ENCODE measurements at places on chromosomes 5 and 9. TPM values are rescaled to one million over a fixed set of nuclear protein-coding genes. Genes with fewer than 3 reads are reported as not detected.

CFAP77 gene
- 0.23 TPM for total RNA-seq

DNA sequence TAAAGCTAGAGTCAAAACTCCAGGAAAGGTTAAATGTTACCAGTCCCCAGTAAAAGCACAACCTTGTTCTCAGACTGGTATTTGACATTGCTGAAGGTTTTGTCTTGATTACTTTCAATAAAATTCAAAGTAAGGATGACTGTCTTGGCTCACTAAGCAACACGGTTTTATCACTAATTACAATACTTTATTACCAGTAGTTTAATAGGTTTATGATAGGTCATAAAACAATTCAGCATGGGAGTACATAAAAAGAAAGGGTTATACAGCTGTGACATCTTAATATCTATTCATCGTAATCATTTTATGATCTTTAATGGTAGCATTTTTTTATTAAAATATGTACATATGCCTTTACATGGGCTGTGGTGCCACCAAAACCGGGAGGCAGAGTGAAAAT lies 370.7 kb upstream of the IRX2 start:
- no peak for DNase-seq
- peaks cover 71% of the 10 kb centered on the region for H3K4me1 ChIP-seq
- peak overlapping the region; percentile 60 for H3K4me3 ChIP-seq
- H3K27ac ChIP-seq: peak overlapping the region; percentile 79
- H3K27me3 ChIP-seq: peaks cover 12% of the 10 kb centered on the region

DNA sequence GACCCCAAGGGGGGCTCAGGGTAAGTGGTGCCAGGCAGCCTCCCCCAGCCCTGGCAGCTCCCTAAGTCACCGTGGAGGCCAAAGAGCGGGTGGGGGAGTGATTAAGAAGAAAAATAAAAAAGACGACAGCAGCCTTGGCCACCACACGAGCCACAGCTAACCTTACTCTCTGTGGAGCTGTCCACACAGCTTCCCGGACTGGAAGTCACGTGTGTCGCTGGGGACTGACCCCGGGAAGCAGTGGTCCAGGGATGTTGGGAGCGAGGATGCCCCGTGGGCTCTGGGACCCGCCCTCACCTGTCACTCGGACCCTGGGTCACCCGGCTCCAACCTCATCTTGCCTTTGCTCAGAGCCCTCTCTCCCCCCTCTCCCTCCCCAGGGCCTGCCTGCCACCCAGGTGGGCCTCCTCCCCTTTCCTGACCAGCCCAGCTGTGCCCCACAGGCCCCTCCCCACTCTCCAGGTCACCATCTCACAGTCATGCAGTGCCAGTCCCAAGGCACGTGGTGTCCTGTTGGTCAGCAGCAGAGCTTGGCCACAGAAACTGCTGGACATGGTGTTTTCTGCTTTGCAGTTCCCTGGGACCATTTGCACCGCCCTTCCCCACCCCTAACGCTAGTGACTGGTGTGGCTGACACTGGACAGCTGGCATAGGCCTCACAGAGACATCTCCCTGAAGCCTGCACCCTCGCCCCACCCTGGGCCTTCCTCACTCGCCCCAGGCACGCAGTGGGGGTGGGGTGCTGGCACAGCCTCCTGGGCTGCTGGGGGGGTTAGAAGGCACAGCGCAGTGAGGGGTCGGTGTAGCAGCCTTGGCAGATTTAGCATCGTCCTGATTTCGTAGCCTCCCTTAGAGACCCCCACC lies 9.8 kb upstream of the EXOC3 start:
- peaks cover 2% of the 10 kb centered on the region for H3K27me3 ChIP-seq
- H3K36me3 ChIP-seq: peaks cover 2% of the 10 kb centered on the region
- no peak overlapping the region for H3K27ac ChIP-seq
- no peaks in the 10 kb centered on the region for H3K4me1 ChIP-seq
- H3K4me3 ChIP-seq: no peak overlapping the region

DNA sequence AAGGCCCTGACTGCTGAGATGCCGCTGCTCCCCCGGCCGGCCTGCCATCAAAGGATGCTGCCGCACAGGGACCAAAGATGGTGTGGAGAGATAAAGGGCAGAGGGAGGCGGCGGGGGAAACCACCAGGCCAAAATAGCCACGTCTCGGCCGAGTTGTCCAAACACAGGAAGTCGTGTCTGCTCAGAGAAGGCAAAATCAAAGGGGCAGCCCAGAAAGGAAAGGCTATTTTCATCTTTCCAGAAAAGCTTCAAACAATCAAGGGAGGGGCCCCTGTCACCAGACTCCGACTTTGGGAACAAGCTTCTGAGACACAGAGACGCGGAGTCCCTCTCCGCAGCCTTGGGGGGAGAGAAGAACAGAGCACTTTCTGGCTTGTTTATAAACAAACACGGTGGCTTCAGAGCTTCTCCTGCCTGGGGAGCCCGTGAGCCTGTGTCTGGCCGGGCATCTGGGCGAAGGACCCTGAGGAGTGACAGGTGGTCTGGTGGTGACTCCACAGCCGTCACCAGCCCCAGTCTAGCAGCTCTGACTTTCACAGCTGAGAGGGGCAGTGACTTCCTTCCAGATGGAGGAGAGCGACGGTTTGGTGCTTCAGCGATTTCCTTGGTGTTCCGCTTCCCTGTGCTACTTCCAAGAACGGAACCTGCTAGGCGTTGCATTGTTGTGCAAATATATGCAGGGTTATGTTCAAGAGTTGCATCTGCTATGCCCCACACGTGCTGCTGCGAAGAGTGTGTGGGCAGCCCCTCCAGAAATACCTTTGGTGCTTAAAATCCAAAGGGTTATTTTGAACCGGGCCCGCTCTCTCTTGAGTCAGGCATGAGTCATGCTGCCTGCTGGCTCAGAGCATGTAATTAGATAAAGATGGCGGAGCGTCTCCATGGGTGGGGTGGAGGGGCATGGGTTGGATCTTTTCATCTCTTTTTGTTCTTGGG lies 24.0 kb downstream of the ADAMTSL2 start:
- no peaks in the 10 kb centered on the region for H3K36me3 ChIP-seq
- H3K27me3 ChIP-seq: peaks cover 5% of the 10 kb centered on the region
- peak; percentile 39 for DNase-seq
- H3K4me3 ChIP-seq: peak overlapping the region; percentile 58

Measured in neural crest cell (in vitro differentiated cells).